ENCODE measurements at places on chromosomes 13 and 19.
A peak's percentile ranks its signal among the peaks of the same experiment; 100 is the strongest.

GRCh38 chr13:69264362-69265334 is 843.0 kb upstream of the ATXN8OS start:
- no peak for DNase-seq

DNA sequence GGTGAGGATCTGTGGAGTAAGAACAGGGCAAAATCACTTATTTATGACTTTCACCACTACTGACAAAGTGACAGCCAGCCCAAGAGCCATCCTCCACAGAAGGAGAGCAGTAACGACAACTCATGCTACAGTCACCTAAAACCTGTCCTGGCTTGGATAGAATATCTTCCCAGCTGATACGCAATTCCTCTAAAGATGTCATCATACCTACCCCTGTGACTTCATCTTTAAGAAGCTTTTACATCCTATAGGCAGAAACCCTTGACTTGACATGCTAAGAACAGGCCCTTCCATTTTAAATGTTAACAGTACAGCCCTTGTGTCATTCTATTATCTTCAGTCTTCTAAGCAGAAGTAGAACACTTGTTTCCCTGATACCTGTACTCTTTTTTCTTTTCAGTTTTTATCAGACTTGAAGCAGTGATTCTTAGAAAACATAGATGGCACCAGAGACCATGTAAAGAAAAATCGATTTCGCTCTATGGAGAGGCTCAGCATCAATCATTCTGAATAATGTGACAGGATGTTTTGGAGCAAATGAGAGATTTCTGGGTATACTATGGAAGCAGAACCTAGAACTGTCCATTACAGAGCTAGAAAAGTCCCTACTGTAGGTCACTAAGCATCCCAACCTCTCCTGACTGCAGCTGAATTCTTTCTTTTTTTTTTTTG is 20.1 kb downstream of the STOML3 start:
- peak; percentile 17 for DNase-seq

DNA sequence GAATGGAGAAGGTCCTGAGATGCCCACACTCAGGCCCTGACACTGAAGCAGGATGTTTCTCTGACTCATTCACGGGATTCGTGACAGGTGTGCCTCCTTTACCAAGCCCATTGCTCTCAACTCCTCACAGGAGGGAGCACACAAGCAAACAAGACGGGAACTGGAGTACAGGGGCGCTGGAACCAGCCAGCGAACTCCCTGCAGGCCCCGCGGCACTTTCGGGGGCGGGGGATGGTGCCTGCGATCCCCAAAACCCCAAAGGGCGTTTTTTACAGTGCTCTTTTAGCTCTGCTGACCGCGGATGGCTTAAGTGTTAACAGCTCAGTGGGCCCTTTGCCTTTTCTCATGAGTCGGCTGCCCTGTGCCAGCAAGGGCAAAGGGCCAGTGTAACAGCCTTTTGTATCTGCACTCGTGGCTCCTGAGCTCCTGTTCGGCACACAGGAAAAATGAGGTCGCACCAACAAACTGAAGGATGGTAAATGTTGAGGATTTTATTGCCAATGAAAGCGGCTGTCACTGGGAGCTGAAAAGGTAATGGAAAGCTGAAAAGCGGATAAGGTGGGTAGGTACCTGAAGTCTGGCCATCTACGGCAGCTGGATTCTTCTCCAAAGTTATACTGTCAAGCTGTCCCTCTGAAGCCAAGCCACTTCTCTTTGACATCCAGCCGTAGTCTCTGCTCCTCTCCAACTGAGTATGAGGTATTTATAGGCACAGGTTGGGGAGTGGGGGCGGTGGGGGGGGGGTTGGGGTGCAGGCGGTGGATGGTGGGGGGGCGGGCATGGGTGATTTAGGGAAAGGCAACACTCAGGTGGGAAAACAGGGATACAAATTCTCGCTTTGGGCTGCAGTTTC is 65.0 kb upstream of the TRPC4 start:
- no peak for DNase-seq

GRCh38 chr13:107395927-107396662 is 819.2 kb downstream of the LIG4 start:
- DNase-seq, result no peak

DNA sequence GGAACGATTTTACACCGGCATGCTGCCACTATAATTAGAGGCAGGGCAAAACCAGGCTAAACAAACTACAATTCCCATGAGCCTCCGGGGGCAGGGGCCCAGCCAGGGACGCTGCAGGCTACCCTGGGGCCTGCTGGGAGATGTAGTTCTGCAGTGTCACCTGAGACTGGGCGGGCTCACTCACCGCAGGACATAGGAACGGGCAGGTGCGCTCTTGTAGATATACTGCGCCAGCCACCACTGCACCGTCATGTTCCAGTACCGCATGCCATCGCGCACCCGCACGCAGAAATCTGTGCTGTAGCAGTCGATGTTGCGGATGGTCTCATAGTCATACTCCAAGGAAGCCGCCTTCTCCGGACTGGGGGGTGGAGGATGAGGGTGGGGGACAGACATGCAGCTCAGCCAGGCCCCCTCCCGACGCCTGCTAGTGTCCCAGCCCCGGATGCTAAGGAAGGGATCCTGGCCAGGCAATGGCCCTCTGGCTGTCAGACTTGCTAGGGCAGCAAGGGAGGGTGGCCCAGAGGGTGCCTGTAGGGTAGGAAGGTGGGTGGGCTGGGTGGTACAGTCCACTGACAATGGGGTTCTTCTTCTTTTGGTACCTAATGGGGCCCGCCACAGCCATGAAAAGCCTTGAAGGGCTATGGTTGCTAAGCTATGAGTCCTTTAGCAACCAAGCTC is 5.8 kb upstream of the TMC4 start:
- peak; percentile 71 for DNase-seq

- DNase-seq, result no peak
Measured at GRCh38 chr13:26619358-26619757, 61.9 kb downstream of the WASF3 start.

DNA sequence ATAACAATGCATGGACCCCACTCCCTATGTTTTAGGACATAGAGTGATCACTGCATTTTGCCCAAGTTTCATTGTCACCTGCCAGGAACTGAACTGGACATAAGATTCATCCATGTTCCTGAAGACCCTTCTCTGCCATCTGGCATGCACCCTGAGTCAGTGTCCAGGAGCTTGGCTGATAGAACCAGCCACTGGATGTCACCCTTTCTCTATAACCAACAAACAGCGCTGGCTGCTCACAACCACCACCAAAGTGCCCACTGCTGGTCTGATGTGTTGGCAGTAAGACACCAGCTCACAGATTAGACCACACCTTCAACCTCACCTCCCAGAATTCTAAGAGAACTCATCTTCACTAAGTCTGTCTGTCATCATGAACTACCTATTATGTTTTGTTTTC is 333.4 kb downstream of the ITGBL1 start:
- peak; percentile 46 for DNase-seq

- peak; percentile 59 for DNase-seq
Measured at GRCh38 chr13:94433055-94433961, 46.2 kb downstream of the DCT start.

GRCh38 chr19:54133957-54134590 is 3.5 kb upstream of the CNOT3 start:
- DNase-seq, result no peak

DNA sequence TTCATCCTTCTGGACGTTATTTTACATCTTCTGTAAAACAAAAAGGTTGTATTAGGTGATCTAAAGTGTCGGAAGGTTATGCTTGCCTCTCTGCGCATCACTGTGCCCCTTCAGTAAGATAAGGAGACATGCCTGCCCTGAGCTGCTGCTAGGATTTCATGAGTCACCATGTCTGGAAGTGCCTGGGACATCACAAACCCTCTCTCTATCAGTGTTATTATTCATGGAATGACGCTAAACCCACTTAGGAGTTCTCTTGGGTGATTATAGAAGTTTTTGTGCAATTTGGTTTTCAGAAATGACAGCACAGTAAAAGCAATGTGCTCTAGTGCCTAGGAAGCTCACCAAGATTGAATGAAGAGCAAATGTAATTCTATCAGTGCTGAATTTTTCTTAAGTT is 617.7 kb downstream of the DCT start:
- no peak for DNase-seq

- no peak for DNase-seq
Measured at GRCh38 chr13:93235258-93236015, 8.8 kb downstream of the GPC6 start.

GRCh38 chr19:3434630-3435553 is 45.4 kb downstream of the SMIM24 start:
- DNase-seq, result peak; percentile 96

DNA sequence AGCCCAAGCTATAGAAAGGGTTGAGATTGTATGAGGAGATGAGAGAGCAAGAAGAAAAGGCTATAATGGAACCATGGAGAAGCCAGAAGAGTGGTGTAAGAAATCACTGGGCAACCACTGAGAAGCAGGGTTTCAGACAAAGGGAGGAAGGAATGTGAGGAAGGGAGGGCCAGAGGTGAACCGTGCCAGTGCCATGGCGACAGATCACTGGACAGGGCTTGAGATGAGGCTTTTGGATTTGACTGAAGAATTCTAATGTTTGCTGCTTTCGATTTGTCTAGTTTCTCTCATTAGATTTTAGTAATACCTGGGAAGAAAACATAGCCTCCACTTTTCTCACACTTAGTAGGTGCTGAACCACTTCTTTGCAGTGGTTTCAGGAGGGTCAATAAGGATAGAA is 6.3 kb upstream of the GPR183 start:
- DNase-seq, result no peak

- no peak for DNase-seq
Measured at GRCh38 chr19:3725640-3726310, 17.6 kb downstream of the TJP3 start.

- no peak for DNase-seq
Measured at GRCh38 chr13:26587251-26587650, 29.8 kb downstream of the WASF3 start.

GRCh38 chr19:49020342-49020741 is 3.5 kb upstream of the LHB start:
- no peak for DNase-seq

DNA sequence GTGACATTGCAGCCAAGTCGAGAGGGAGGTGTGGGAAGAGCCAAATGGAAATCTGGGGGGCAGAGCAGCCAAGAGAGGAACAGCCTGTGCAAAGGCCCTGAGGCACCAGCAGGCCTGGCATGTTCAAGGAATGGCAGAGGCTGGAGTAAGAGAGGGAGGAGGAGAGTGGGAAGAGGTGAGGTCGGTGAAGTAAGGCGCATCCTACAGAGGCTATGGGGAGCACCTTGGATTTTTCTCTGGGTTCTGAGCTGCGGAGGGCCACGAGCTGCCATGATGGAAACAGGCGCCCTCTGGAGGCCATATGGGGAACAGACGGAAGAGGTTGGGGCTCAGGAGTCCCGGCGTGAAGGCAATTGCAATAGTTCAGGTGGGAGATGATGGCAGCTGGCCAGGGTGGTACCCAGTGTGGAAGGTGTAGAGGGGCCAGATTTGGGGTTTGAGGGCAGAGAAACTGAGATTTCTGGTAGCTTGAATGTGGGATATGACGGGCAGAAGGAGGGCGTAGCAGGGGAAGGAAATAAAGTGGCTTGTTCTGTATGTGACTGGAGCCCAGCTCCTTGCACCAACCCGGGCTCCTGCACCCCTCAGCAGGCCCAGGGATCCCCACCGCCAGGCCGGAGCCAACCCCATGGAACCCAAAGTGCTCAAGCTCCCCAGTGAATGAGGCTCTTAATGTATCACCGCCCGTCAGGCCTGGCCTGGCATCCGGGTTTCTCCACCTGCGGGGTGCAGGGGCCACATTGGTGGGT is 20.5 kb upstream of the STRN4 start:
- peak; percentile 14 for DNase-seq

DNA sequence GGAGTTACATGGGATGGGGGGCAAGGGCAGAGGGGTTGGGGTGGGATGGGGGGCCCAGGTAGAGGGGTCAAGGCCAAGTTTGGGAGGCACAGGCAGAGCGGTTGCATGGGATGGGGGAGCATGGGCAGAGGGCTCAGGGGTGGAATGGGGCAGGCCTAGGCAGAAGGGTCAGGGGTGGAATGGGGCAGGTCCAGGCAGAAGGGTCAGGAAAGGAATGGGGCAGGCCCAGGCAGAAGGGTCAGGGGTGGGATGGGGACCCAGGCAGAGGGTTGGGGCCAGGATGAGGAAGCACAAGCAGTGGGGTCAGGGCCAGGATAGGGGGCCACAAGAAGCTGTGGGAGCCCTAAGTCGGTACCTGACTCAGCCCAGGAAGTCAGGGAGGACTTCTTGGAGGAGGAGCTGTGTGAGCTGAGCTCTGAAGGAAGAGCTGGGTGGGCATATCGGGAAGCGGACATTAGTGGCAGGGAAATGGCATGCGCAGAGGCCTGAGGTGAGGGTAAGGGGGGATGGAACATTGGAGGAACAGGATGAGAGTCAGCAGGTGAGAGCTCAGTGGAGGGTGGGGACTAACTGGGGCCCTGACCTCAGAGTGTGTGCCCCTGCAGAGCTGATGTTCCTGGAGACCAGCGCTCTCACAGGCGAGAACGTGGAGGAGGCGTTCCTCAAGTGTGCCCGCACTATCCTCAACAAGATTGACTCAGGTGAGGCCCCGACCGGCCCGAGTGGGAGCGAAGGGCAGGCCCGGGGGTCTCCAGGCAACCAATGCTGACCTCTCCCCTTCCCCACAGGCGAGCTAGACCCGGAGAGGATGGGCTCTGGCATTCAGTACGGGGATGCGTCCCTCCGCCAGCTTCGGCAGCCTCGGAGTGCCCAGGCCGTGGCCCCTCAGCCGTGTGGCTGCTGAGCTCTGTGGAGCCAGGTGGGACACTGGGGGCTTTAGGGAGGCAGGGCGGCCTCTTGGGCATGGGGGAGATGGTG is 8.3 kb downstream of the RAB4B start:
- no peak for DNase-seq

DNA sequence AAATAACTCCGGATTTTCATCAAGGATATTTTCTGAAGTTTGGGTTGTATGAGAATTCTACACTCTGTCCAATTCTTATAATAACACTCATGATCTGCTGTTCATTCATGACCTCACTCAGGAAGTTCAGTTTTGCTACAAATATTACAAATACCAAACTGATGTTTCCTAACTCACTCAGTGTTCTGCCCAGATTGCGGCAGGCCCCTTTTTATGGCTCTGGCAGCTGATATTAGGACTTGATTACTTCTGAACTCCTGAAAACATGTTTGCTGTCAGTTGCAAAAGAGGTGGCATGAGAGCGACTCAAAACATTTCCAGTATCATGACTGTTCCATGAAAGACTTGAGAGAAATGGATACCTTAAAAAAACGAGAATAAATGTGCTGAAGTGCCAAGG is 188.0 kb downstream of the RGCC start:
- no peak for DNase-seq

DNA sequence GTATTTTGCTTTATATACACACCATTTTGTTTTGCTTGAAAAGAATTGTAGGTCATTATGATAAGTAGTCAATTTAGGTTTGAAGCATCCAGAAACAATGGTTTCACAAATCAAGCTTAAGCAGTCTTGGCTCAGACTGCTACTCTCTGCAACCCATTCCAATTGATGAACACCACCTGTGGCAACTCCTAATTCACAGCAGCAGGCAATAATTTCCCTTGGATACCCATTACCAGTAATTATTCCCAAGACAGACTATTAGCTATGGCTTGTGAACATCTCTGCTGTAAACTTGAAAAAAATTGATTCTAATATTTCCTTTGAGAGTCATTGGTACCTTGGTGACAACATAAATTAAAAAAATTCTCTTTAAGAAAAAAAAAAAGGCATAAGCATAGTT is 299.3 kb upstream of the SLITRK6 start:
- peak; percentile 0 for DNase-seq

- peak; percentile 79 for DNase-seq
Measured at GRCh38 chr13:45055902-45056648, 64.2 kb upstream of the GTF2F2 start.

- DNase-seq, result no peak
Measured at GRCh38 chr19:39080431-39080830, 3.7 kb upstream of the ACP7 start.

Measured in brain (organoid and tissue), 16 donors.